ENCODE measurements at places on chromosomes 3 and 15. TPM values are rescaled to one million over a fixed set of nuclear protein-coding genes. Genes with fewer than 3 reads are reported as not detected.

KCNMB2 gene
- total RNA-seq = not detected

BTBD1 gene
- total RNA-seq = 35.3 TPM

ST3GAL6 gene
- 6.1 TPM for total RNA-seq

SNX22 gene
- 5.1 TPM for total RNA-seq

ZNF774 gene
- total RNA-seq = 2.3 TPM

NAA80 gene
- 10.1 TPM for total RNA-seq

DNA sequence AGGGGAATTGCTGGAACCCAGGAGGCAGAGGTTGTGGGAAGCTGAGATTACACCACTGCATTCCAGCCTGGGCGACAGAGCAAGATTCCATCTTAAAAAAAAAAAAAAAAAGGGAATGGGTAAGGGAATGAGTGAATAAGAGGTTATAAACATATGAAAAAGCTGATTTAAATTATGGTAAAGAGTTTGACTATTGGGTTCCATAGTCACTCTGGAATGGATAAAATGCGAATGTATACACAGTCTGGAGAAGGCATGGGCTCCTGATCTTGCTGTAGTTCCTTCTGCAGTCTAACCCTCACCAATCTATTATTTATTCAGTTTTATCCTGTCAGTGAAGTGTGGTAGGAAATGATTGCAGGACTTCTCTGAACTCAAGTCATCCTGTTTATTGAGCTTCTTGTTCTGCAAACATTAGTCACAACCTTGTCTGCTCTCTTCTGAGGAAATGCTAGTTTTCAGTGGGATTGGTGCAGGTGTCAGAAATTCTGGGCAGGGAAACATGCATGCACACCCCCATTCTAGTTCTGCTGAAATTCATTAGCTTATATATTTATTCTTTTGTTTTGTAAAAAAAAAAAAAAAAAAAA lies 190.9 kb upstream of the CFAP20DC start:
- no peaks in the 10 kb centered on the region for H3K4me1 ChIP-seq
- no peak for DNase-seq

GRCh38 chr15:70852501-70853317 lies 1.2 kb downstream of the LARP6 start:
- peak overlapping the region; percentile 74 for H3K4me3 ChIP-seq
- no peaks in the 10 kb centered on the region for H3K36me3 ChIP-seq
- H3K27ac ChIP-seq = 0 out of 2 replicates have a peak overlapping the region, but pooled peaks have one; percentile 19
- H3K4me1 ChIP-seq = peaks cover 8% of the 10 kb centered on the region

DNA sequence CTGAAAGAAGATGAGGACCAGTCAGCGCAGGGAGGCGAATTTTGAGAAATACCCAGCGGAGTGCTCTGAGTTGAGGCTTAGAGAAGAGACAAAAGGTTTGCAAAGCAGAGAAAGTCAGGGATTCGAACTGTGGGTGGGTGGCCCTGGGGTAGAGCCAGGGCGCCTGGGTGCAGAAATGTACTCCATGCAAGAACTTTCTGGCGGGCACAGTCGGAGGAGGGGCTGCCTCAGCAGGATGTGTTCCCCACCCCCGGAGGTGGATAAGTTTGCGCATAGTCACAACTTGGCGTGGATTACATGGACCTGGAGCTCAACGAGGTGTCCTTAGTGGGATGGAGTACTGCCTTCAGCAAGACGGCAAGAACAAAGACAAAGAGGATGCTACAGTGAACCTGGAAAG lies 117.3 kb upstream of the ALDH1A3 start:
- H3K27me3 ChIP-seq = no peaks in the 10 kb centered on the region
- H3K4me3 ChIP-seq = no peak overlapping the region
- H3K4me1 ChIP-seq = 0 out of 2 replicates have a peak, but pooled peaks cover 3% of the 10 kb centered on the region
- no peak overlapping the region for H3K27ac ChIP-seq

- DNase-seq = no peak
- H3K36me3 ChIP-seq = 0 out of 2 replicates have a peak, but pooled peaks cover 3% of the 10 kb centered on the region
- no peaks in the 10 kb centered on the region for H3K4me1 ChIP-seq
- no peak overlapping the region for H3K4me3 ChIP-seq
Measured at GRCh38 chr15:80461356-80462095, 57.3 kb downstream of the ARNT2 start.

DNA sequence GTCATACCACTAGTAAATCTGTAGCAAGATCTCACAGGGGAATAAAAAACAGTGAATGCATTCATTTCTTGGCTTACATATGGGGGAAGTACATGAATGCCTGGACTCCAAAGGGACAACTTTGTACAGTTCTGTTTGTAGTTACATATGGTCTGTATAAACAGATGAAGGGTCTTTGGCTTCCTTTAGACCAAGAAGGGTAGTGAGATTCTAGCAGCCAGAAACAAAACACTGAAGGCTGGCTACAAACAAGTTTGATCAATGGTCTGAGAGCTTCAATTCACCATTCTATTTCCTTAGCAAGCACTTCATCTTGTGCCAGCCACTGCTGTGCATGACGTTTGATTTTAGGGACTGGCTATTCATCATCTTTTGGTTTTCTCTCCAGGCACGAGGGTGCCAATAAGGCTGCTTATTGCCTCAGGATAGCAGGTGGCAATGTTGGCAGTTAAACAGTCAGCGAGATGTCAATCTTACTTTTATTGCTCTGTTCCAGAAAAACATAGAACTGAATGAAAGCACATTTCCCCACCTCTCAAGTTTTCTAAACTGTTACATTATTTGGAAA lies 313.7 kb upstream of the COL8A1 start:
- DNase-seq = no peak
- H3K27ac ChIP-seq = no peak overlapping the region
- H3K4me1 ChIP-seq = no peaks in the 10 kb centered on the region
- no peaks in the 10 kb centered on the region for H3K36me3 ChIP-seq
- H3K4me3 ChIP-seq = no peak overlapping the region

DNA sequence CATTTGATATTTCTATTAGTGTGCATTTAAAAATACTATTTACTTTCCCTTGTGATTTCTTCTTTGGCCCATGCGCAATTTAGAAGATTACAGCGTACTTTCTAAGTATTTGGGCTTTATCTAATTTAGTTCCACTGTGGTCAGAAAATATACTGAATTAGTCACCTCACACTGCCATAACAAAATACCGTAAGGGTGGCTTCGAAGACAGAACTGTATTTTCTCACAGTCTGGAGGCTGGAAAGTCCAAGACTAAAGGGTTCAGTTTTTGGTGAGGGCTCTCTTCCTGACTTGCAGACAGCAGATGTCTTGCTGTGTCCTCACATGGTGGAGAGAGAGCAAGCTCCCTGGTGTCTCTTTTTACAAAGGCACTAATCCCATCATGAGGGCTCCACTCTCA lies 286.2 kb downstream of the ADAMTSL3 start:
- no peak overlapping the region for H3K4me3 ChIP-seq
- H3K27ac ChIP-seq = no peak overlapping the region
- no peak for DNase-seq
- no peaks in the 10 kb centered on the region for H3K4me1 ChIP-seq

DNA sequence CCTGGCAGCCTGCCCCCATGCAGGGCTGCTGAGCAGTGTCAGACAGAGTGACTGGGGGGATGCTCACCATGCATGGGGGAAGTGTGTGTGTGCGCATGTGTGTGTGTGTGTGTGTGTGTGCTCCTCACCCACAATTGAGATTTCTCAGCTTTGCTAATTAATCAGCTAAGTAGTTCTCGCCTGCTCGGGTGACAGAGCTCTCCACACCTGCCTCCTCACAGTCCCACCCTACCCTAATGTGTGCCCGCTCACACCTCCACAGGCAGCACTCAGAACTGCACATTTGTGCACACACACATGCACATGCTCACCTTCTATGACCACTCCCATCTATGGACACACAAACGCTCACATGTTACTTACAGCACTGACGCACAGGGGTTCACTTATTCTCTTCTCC lies 37.3 kb downstream of the CACNA2D2 start:
- H3K27me3 ChIP-seq = no peaks in the 10 kb centered on the region
- no peak overlapping the region for H3K27ac ChIP-seq
- H3K4me1 ChIP-seq = peaks cover 4% of the 10 kb centered on the region
- DNase-seq = no peak
- no peak overlapping the region for H3K4me3 ChIP-seq

- no peak for DNase-seq
- no peaks in the 10 kb centered on the region for H3K27me3 ChIP-seq
- peaks cover 6% of the 10 kb centered on the region for H3K4me1 ChIP-seq
- H3K27ac ChIP-seq = no peak overlapping the region
- H3K36me3 ChIP-seq = no peaks in the 10 kb centered on the region
Measured at GRCh38 chr3:127478922-127479321, 111.6 kb downstream of the TPRA1 start.

DNA sequence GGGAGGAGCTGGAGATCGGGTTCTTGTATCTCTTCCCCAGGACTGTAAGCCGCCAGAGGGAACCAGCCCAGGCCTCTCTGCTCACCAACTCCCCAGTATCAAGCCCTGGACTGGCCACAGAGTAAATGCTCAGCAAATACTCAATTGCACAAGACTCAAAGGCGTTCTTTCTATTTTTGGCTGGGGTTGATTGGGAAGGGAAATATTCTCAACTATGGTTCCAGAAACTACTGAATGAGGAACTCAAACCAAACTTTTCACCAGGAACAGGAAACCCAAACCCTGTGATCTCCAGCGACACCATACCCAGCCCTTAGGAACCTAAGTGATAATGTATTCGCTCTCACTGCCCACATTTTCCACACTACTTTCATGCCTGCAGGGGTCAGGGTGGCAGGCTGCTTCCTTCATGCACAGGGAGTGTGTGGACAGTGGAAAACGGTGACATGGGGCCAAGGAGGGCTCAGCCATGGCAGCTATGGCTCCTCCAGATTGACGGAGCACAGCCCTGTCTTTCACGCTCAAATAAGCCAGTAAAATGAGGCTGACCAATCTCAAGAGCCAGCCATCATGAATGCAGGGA lies 124.7 kb upstream of the RAD18 start:
- H3K36me3 ChIP-seq = no peaks in the 10 kb centered on the region
- H3K4me3 ChIP-seq = no peak overlapping the region
- no peaks in the 10 kb centered on the region for H3K27me3 ChIP-seq
- H3K27ac ChIP-seq = no peak overlapping the region
- no peaks in the 10 kb centered on the region for H3K4me1 ChIP-seq

GRCh38 chr15:95298729-95299128 lies 1031.8 kb upstream of the NR2F2 start:
- H3K27me3 ChIP-seq = no peaks in the 10 kb centered on the region
- no peak for DNase-seq
- H3K4me3 ChIP-seq = no peak overlapping the region
- no peaks in the 10 kb centered on the region for H3K4me1 ChIP-seq
- no peaks in the 10 kb centered on the region for H3K36me3 ChIP-seq

DNA sequence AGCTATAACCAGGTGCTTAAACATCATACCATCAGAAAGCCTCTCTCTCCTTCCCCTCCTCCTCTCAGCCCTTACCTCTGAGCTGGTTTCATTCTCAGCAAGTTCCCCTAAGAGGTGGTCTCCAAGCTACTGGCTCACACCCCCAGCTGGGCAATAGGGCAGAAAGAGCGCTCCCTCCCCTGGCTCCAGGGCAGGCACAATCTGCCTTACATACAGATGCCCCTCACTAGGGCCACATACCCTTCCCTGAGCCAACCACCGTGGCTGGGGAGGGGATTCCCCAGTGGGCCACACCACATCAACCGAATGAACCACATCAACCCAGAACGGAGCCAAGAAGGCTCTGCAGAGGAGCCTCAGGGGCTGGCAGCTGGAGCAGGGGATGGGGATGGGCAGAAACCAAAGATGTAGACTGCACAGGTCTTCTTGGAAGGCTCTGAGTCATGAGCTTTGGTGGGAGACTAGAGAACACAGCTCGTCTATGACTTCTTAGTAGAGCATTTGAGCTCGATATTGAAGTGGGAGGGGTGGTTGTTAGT lies 4.6 kb upstream of the FBLN2 start:
- H3K4me3 ChIP-seq = no peak overlapping the region
- H3K27ac ChIP-seq = no peak overlapping the region
- H3K27me3 ChIP-seq = peaks cover 12% of the 10 kb centered on the region
- no peaks in the 10 kb centered on the region for H3K36me3 ChIP-seq
- H3K4me1 ChIP-seq = peaks cover 21% of the 10 kb centered on the region
- DNase-seq = no peak

DNA sequence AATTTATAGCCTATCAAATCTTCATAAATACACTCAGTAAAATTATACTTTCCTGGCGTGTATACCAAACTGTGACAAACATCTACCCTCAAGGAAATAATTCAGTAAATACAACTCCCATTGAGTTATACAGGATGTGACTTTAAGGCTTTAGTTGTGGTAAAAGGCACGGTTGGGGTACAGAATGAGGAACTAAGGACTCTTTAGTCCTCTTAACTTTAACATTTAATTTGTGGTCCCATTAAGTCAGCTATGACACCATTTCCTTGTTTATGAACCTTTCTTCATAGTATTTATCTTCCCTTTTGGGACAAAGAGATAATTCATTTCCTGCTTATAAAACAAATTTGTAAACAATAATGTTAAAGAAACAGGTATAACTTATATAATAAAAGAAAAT lies 30.2 kb downstream of the IFT80 start:
- no peaks in the 10 kb centered on the region for H3K27me3 ChIP-seq
- H3K27ac ChIP-seq = no peak overlapping the region
- H3K36me3 ChIP-seq = peaks cover 9% of the 10 kb centered on the region
- H3K4me3 ChIP-seq = no peak overlapping the region

DNA sequence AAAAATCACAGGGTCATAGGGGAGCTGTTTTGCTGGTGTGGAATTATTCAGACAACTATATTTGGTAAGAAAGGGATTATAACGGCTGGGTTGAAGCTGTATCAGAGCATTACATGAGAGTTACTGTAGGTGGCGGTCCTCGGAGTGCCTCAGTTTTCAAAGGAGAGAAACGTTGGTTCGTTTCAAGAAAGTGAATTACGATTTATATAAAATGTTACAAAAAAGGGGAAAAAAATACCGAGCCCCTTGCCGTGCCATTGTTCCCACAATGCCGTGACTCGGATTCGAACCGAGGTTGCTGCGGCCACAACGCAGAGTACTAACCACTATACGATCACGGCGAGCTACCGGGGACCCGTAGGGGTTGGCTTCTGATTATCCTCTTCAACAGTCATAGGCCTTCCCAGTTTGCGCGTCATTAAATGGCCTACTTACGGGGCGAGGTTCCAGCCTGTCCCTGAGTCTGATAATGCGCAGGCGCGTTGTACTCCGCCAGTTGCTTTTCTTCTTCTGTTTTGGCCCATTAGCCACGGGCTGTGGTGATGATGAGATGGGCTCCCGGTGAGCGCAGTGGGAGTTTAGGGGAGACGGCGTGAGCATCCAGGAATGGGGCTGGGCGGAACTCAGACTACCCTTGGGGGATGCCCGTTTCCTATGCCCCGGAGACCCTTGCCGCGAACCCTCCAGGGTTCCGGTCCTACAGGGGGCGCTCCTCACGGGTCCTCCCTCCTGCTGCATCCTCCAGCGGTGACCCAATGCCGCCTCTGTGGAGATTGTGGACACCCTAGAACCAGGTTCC lies 10.8 kb upstream of the SHF start:
- no peaks in the 10 kb centered on the region for H3K36me3 ChIP-seq
- no peaks in the 10 kb centered on the region for H3K4me1 ChIP-seq
- H3K4me3 ChIP-seq = peak overlapping the region; percentile 93
- no peaks in the 10 kb centered on the region for H3K27me3 ChIP-seq

GRCh38 chr3:171228240-171228639 lies 201.7 kb upstream of the SLC2A2 start:
- no peak overlapping the region for H3K4me3 ChIP-seq
- H3K36me3 ChIP-seq = no peaks in the 10 kb centered on the region
- H3K27ac ChIP-seq = no peak overlapping the region
- H3K27me3 ChIP-seq = no peaks in the 10 kb centered on the region

GRCh38 chr3:33144433-33144832 lies 30.6 kb downstream of the CRTAP start:
- peak; percentile 81 for DNase-seq
- H3K4me3 ChIP-seq = no peak overlapping the region
- H3K27ac ChIP-seq = no peak overlapping the region
- H3K27me3 ChIP-seq = no peaks in the 10 kb centered on the region
- H3K4me1 ChIP-seq = no peaks in the 10 kb centered on the region
- peaks cover 3% of the 10 kb centered on the region for H3K36me3 ChIP-seq
